Caki2 (cell line): ENCODE measurements at places on chromosomes 7 and 10. TPM values are rescaled to one million over a fixed set of nuclear protein-coding genes. Genes with fewer than 3 reads are reported as not detected.

Gene MICALL2
- 8.8 and 13.5 TPM in 2 replicates for total RNA-seq

Gene CDNF
- 0.34 TPM in 1 of 2 replicates, not detected in the other for total RNA-seq

Gene ZNF783
- 2.3 and 5.2 TPM in 2 replicates for total RNA-seq

Gene GIMAP5
- total RNA-seq = not detected in 2 replicates

Gene TACC2
- 21.6 and 21.8 TPM in 2 replicates for total RNA-seq

Gene ADAM8
- total RNA-seq = 0.55 and 2.9 TPM in 2 replicates

Gene OR2A42
- total RNA-seq = not detected in 2 replicates

Gene OAT
- total RNA-seq = 74.1 and 137 TPM in 2 replicates

DNA sequence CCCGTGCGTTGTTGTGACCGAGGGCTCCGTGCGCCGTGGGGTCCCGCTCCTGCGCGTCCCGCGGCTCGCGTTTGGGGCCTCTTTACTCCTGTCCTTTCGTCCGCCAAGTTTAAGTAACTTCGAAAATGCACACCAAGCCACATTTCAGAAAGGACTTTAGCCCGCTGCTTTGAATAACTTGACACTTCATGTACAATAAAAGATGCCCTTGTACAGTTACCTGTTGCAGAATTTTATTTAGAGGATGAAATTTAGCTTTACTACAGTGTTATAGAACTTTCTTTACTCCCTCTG, 459 bp downstream of the SUGCT start:
- DNase-seq = no peak

GRCh38 chr10:112115781-112116385, 67.7 kb downstream of the GPAM start:
- peak; percentile 21 for DNase-seq

DNA sequence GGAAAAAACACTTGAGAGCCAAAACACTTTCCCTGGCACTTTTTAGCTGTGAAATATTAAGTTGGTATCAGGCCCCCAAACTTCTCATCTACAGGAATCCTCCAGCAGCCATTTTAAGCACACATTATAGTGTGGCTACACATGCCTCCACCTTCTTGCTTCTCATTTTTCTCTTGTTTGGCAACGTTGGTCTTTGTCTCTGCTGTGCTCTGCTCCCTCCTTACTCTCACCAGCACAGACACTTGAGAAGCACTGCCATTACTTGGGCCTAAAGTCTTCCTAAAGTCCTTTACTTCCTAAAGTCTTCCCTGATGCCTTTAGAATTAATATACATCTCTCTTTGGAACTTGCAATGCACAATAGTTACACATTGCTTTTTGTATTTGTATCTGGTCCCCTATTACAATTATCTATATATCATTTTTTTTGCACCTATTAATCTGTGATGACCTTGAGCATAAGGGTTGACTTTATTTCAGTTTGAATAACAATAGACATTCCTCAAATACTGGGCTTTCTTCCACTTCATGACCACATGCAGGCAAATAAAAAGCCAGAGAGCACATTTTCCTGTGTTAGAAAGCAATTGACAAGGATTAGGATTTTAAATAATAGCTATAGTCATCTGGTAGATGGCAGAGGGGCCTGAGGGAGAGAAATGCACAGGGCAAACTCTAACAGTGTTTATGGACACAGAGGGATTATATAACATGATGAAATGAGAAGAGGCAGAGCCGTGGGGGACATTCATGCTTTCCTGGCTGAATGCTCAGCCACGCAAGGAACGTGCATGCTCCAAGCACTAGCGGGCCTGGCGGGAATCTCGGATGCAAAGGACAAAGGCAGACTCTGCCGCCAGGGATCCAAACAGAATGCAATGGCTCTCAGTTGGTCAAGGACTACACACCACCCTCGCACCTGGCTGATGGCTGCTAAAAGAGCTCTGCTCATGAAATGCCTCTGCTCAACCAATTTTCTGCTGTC, 99.3 kb downstream of the CDC14C start:
- no peak for DNase-seq

DNA sequence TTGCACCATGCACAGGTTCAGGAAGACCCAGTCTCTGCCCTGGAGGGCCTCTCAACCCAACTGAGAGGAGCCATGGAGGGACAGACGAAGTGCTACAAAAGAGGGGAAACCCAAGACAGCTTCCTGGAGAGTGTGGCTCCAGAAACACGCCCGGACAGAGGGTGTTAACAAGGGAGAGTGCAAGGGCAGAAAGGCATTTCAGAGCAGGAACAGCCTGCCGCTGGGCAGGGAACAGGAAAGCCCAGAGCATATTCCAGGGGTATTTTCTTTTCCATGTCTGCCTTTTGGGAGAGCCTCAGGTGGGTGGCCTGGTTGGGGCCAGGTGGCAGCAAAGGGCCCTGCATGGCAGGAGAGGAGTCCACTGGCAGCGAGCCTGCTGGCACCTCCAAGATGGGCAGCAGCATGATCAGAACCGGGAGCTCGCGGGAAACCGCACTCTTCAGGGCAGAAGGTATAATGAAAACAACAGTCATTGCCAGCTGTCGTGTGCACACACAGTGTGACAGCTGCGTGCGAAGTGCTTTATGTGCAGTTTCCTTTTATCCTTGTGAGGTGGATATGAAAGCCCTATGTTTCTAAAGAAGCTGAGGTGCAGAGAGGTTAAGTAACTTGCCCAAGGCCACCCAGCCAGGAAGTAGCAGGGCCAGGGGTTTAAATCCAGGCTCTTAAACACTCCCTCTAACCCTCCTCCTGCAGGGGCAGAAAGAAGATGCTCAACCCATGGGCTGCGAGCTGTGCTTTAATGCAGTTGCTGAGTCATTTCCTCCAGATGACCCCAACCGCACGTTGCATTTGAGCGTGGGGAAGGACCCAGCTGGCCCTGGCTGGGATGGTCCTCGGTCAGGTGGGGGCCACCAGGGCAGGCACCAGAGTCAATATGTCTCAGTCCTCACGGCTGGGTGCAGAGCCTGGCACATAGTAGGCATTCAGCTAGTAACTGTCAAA, 128.6 kb downstream of the OAT start:
- no peak for DNase-seq

DNA sequence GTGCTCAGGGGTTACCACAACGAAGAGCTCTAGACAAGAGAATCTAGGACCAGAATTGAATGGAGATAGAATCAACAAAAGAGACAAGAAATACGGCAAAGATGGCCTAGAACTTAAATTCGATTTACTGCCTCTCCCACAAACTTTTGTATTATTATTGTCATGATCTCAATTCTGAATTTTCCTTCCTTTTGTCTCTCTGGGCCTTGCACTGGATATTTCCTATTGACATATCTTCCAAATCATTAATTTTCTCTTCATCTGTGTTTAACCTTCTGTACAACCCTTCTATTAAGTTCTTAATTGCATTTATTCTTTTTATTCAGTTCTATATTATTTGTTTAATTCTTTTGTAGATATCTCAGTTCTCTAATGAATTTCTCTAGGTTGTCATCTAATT, 28.4 kb downstream of the VSTM4 start:
- DNase-seq = no peak

DNA sequence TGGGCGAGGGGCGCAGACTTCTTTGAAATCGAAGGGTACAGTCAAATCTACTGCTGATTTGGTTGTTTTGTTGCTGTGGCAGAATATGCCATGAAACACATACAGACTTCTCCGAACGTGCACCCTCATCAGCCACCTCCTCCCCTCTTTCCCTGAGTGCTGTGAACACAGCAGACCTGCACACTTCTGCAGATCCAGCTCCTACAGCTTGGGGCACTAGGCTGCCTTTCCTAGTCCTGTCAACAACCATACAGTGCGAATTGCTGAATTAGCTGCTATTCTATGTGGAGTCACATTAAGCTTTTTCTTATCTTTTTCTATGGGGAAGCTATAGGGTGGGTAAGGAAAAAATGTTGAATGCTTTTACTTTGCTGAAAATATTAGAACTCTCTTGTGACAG, 57.5 kb downstream of the COL17A1 start:
- DNase-seq = peak; percentile 22

DNA sequence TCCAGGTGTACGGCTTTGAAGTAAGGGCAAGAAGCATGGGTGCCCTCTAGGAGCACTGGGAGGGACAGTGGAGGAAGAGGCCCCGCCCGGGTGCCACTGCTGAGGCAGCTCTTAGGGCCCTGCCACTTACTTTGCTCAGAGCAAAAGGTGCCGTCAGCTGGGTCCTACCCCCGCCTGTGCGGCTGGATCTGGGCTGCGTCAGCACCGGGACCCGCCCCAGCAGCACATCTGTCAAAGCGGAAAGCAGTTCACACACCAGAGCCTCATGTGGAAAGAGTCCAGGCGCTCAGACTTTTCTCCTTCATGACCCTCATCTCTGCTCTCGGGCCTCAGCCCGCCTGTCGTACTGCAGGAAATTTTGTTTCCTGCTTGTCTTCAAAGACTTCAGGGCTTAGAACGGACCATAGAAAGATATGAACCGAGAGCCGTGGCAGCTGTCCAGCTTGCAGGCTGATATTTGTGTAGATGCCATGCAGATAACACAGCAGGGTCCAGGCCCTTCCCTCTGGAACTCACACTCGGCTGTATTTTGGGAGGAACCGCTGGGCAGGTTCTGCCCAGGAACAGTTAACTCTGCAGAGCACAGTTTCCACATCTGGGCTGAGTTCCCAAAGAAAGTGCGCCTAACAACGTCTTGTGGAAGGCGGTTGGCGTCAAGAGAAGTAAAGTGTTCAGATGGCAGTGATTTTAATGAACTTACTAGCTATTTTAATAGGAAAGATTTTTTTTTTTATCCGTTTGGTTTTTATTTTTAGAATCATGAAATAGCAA, 44.3 kb upstream of the PRKAR1B start:
- DNase-seq = peak; percentile 93

DNA sequence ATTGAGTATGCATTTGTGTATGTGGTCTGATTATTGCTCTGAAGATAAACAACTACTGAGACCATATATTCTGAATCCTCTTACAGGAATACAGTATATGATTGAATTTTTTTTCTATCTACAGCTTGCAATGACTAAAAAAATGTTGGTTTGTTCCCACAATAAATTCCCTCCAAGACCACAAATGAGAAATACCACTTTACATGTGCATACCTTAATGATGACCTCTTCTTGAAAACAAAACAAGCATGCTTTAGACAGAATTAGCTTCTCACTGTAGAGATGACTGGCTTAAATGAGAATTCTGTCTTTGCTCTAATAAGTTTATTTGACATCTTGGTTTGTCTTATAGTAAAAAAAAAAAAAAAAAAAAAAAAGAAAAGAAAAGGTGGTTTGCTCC, 241.5 kb downstream of the PCDH15 start:
- DNase-seq = peak; percentile 39

GRCh38 chr10:89371987-89372386, 5.9 kb upstream of the IFIT1B start:
- DNase-seq = no peak

DNA sequence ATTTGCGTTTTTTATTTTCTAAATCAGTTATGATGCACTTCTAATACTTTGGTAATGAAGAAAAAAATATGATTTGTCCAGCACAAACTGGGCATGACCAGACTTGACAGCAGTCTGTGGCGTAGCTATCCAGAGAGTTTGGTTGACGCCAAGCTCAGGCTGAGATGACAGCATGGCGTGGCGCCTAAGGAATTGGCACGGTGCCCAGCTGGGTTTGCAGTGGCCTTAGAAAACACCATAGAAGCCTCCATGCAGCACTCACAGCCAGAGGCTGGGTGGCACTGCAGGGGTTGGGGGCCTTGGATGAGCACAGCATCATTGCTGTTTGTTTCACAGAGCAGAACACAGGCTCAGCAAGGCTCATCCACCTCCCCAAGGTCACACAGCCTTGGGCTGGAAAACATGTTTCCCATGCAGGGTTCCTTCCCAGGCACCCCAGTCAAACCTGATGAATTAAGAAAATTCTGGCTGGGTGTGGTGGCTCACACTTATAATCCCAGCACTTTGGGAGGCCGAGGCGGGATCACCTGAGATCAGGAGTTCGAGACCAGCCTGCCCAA, 88.9 kb downstream of the GTF2IRD1 start:
- no peak for DNase-seq

DNA sequence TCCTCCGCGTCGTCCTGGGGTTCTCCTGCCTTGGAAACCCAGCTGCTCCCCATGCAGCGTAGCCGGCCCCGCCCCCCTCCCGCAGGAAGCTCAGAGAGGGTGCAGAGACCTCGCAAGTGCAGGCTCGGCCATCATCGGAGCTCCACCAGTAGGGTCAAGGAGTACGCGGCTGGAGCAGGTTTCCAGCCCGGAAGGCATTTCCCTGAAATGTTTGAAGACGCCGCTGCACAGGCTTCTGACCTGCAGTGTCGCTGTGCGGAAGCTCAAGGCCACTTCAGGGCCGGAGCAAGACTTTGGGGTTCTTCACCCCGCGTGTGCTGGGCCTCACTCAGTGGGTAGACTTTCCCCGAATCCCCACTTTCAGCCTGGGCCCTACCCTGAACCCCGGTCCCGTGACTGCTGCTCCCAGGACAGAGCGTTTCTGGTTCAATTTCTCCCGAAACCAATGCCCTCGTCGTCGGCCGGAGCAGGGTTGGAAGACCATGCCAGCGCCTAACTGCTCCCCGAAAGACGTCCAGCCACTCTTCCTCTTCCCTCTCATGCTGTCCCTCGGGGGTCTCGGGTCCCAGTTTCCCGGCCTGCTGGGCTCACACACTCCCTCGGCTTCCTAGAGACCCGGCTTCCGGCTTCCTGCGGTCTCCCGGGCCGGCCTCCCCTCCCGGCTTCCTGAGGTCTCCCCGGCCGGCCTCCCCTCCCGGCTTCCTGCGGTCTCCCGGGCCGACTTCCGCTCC, 52.1 kb downstream of the INSIG1 start:
- DNase-seq = no peak

- DNase-seq = no peak
Observed at GRCh38 chr10:110577056-110577455, 9.6 kb downstream of the SMC3 start.

DNA sequence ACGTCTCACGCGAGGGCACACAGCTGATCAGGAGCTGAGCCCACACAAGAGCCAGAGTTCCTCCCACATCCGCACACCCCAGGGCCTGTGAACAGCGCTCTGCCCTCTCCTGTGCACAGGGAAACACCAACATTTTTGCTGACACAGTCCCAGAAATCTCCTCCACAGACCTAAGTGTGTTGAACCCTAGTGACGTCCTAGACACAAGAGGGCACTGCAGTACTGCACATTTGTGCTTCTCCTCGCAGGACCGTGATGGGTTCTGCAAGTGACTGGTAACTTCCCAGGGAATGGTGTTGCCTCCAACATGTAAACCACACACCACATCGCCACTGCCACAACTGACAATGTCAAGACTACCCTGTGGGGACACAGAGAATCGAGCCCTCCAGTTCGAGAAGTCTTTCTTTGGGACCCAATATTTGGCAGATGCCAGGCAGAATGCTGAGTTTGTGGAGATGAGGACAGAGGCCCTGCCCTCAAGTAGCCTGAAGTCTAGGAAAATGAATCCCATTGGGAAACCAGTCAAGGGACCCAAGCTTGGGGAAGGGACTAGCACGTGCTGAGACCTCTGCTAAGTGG, 170.3 kb downstream of the PAXIP1 start:
- no peak for DNase-seq
